ENCODE measurements at places on chromosomes 7 and 10.

GRCh38 chr7:48837266-48837665 lies 87.1 kb upstream of the CDC14C start:
- no peak for DNase-seq

GRCh38 chr10:5504146-5505072 lies 5.0 kb upstream of the CALML5 start:
- DNase-seq: no peak

GRCh38 chr10:17882557-17882956 lies 69.2 kb upstream of the SLC39A12 start:
- no peak for DNase-seq

DNA sequence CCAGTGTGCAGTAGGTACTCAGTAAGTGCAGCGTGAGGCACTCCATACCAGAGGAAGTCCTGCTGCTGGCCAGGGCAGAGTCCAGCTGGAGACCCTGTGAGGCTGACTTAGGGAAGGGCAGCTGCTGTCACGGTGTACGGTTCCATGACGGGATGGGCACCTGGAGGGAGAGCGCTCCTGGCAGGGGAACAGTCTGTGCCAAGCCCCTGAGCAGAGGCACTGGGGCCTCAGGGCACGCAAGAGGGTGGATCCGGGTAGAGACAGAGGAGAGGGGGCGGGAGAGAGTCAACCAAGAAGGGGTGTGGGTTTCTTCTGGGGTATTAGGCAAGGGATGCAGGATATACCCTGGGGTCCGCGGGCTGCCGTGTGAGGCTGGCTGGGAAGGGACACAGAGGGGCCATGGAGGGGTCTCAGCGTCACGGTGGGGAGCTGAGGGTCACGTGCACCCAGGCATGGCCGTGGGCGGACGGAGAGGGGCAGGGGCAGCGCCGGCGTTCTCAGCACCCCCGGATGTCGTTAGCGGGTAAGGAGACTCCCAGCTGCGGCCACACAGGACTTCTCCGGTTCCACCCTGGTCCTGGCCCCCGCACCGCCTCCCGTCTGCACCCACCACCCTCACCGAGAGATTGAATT lies 70.5 kb downstream of the MICALL2 start:
- no peak for DNase-seq

DNA sequence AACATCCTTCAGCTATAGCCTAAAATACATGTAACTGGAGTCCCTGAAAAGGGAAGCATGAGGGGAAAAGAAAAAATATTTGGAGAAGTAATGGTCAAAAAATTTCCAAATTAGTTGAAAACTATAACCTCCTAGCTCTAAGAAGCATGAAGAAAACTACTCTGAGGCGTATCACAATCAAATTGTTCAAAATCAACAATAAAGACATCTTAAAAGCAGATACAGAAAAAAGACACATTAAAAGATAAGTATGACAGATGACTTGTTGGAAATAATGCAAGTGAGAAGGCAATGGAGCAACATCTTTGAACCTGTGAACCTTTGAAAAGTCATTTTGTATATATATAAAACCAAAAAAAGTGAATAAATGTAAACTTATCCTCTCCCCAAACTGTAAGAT lies 93.1 kb downstream of the RNF32 start:
- no peak for DNase-seq
